ENCODE measurements at places on chromosomes 16 and 17. TPM values are rescaled to one million over a fixed set of nuclear protein-coding genes. Genes with fewer than 3 reads are reported as not detected.

The PPL gene
- not detected for total RNA-seq

The HSF5 gene
- 4.5 TPM for total RNA-seq

GRCh38 chr16:67278773-67279295, 498 bp upstream of the PLEKHG4 start:
- no peak for DNase-seq

GRCh38 chr17:31490671-31491375, 99.3 kb downstream of the RAB11FIP4 start:
- no peak for DNase-seq

GRCh38 chr17:68135141-68135887, 99.8 kb downstream of the KPNA2 start:
- DNase-seq, result no peak

DNA sequence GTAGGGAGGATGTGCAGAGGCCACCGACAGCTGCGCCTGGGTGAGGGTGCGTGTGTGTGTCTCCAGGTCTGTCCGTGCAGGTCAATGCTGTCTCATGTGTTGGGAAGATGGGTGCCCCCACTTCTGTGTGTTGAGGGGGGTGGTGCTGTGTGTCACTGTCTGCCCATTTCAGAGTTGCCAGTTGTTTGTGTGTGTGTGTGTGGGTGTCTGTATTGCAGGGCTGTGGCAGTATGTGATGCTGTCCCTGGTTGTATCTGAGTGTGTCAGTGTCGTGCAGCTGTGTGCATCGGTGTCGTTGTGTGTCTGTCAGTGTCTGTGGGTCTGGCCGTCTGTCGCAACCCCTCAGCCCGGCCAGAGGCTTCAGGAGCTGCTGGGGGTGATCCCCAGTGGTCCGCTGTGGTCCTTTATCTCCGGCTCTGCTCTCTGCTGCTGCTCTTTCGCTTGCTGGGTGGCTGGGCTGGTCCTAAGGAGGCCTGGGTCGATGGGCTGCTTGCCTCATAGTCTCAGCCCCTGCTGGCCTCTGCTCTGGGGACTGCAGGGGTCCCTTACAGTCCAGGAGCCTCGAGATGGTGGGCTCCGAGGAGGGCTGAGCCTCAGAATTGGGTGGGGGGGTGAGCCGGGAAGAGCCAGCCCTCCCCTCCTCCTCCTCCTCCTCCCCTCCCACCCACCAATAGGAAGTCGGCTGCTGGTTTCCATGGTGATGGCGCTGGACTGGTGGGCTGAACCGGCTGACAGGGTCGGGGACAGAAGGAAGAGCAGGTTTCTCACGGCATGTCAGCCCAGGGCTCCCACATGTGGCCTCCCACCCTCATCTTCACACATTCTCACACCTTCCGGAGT, at the start of gene TSPOAP1:
Gene TSPOAP1, minus strand, starts transcription at position 601 of the 840 bp plus-strand sequence. CDS start 875 bp downstream, outside the sequence.
- DNase-seq, result peak; percentile 62

DNA sequence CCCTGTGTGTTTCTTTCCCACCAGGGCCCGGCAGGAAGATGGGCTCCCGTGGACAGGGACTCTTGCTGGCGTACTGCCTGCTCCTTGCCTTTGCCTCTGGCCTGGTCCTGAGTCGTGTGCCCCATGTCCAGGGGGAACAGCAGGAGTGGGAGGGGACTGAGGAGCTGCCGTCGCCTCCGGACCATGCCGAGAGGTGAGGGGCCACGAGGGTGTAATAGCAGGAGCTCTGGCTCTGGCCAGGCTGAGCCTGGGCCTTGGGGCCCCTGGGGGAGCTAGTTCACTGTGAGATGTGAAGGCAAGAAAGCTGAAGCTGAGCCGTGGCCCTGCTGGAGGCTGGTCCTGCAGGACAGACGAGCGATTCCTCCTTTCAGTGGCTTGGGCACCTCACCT, 20.0 kb downstream of the C1QTNF1 start:
- no peak for DNase-seq

GRCh38 chr16:14399378-14400284, 230.4 kb downstream of the PARN start:
- no peak for DNase-seq

- DNase-seq, result no peak
Measured at GRCh38 chr16:25005445-25006306, 9.5 kb downstream of the ARHGAP17 start.

- DNase-seq, result no peak
Measured at GRCh38 chr16:8183176-8184099, 406.9 kb downstream of the TMEM114 start.
